NCI-H69 (cell line): ENCODE measurements at places on chromosomes 12 and 14.
A peak's percentile ranks its signal among the peaks of the same experiment; 100 is the strongest.

GRCh38 chr12:48880647-48881046 is 15.0 kb upstream of the RND1 start:
- DNase-seq: no peak

DNA sequence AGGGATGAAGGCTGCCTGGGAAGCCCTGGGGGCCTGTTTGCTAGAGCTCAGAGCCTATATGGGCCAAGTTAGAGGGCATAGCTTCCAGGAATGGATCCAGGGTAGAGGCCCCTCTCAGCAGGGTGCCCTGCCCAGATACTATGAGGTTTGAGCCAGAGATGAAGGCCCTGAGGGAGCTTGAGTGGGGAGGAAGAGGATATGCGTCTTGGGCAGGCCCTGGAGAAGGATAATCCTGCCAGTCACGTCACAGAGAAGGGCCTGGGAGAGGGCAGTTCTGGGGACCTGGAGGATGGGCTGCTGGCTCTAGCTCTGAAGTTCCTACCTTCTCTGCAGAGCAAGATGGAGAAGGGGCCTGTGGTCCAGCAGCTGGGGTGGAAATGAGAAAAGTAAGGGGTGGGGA is 5.9 kb upstream of the CACNB3 start:
- no peak for DNase-seq

- DNase-seq: peak; percentile 49
These were observed 31.6 kb downstream of the WBP11 start for GRCh38 chr12:14771651-14772137.

DNA sequence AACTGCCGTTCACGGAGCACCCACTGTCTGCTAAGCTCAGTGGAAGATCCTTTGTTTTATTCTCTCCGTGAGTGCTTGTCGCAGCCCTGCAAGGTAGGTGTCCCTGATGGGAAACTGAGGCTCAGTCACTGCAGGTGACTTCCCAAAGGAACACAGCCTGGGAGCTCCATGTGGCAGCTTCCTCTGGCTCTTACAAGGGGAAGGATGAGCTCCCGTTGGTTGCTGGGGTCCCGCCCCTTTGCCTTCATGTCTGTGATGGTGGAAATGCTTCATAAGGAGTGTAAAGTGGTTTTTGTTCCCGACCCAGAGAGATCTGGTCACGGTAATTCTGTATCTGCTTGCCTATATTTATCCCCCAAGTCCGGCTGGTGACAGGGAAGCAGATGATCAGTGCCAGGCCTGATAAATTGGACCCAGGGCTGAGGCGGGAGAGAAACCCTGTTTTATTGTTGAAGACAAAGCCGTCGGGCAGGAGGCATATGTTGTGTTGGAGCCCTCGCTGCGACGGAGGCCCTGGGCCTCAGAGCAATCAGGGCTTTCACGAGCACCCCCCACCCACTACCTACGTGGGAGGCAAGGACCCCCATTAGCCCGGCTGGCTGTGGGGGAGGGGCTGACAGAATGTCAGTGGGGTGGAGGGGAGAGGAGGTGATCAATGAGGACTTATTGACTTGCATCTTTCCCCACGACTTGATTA is 91.9 kb downstream of the KIF26A start:
- no peak for DNase-seq

- DNase-seq: no peak
These were observed 62.5 kb downstream of the GRIN2B start for GRCh38 chr12:13918897-13919296.

GRCh38 chr12:99916555-99916954 is 68.2 kb downstream of the ANKS1B start:
- DNase-seq: no peak
